ENCODE measurements at places on chromosomes 3 and 15.

DNA sequence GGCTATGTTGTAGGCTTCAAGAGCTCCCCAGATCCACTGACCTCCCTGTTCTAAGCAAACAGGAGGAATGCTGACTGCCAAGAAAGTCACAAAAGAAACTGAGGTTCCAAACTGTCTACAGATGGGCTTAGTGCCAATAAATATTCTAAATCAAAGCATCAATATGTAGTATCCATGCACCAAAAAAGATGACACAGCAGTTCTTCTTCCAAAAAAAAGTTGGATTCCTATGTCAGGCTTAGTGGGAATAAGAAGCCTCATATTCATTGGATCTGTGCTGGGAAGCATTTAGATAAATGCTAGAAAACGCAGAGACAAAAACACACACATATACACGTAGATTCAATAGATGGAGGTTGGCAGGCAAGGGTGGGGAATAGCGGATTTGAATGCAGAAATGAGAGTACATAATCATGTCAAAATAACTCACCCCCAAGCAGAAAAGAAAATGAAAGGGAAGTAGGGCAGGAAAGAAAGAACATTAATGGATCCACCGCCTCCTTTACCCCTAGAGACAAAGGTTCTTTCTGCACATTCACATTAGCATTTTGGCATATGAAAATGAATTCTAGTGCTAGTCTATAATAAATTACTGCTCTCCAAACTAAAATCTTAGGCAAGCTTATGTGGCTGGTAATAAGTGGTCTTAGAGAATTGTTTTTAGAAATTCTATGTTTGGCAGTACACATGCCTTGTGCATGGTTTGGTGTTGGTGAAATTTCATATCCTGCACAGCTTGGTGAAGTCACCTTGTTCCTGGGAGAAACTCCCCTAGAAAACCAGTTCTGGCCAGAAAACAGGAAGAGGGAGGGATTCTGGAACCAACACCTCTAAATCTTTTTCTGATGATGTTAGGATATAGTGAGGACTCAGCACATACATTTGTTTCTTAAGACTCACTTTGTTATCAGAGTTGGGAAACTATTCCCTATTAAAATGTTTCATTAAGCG, 283.4 kb downstream of the LSAMP start:
- no peak for DNase-seq

DNA sequence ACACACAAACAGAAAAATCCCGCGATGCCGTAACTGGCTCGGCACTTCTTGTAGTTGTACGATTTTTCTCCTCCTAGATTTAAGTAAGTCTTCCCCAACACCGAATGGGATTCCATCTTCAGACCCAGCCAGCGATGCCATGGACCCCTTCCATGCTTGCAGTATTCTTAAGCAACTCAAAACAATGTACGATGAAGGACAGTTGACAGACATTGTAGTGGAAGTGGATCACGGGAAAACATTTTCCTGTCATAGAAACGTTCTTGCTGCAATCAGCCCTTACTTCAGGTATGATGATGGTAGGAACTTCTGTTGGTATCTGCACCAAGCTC, 763 bp downstream of the KBTBD8 start:
- no peak for DNase-seq

DNA sequence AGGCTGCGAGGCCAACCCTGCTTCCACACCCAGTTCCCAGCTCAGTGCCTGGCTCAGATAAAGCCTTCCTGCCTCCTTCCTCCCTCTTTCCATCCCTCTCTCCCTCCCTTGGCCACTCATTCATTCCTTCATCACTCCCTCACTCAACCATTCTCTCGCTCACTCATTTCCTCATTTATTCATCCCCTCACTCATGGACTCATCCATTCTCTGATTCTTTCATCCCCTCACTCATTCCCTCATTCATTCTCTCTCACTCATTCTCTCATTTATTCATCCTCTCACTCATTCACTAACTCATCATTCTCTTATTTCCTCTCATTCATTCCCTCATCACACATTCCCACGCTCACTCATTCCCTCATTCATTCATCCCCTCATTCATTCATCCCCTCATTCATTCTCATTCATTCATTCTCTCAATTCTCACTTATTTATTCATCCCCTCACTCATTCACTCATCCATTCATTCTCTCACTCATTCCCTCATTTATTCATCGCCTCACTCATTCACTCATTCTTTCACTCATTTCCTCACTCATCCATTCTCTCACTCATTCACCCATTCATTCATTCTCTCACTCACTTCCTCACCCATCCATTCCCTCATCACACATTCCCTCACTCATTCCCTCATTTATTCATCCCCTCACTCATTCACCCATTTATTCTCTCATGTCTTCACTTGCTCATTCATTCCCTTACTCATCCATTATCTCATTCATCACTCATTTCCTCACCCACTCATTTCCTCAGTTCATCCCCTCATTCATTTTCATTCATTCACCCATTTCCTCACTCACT, 13.2 kb downstream of the ABTB1 start:
- no peak for DNase-seq

GRCh38 chr15:77069521-77070121, 1.3 kb downstream of the TSPAN3 start:
- no peak for DNase-seq

GRCh38 chr15:33021806-33022389, 172.6 kb downstream of the FMN1 start:
- no peak for DNase-seq

- no peak for DNase-seq
Observed at GRCh38 chr3:23258110-23258509, 55.0 kb downstream of the UBE2E2 start.

DNA sequence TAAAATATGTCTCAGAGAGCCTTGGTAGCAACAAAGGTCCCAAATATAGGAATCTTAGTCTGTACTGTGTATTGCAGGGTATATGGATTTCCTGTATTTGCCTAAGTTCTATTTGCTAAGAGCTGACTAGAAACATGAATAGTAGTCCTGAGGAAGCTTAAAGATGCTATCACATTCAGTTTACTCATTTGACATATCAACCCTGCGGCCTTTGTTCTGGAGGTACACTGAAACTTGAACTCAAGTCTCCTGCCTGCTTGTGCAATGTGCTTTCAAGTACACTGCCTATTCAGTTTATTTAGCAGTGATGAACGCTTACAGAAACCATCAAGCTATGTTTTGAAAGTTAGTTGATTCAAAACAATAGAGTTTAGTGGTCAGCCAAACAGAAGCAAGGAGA, 21.1 kb downstream of the IL1RAP start:
- DNase-seq, result no peak

GRCh38 chr3:193816656-193817311, 223.8 kb downstream of the OPA1 start:
- no peak for DNase-seq

DNA sequence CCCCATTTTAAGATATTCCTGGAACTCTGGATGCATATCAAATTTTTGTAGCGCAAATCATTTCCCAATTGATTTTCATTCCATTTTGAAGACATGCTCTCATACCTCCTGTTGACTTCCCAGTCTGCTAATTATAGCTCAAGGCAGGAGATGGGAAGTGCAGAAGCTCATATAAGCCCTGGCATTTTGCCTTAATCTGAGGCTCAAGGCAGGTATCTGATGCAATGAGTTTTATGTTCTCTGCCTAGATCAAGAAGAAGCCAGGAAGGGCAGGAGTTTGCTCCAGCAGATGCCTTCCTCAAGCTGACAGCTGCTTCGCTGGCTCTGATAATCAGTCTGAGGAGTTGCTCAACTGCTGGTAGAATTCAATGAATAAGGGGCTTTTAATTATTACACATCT, 65.6 kb upstream of the NEDD4 start:
- DNase-seq, result no peak

DNA sequence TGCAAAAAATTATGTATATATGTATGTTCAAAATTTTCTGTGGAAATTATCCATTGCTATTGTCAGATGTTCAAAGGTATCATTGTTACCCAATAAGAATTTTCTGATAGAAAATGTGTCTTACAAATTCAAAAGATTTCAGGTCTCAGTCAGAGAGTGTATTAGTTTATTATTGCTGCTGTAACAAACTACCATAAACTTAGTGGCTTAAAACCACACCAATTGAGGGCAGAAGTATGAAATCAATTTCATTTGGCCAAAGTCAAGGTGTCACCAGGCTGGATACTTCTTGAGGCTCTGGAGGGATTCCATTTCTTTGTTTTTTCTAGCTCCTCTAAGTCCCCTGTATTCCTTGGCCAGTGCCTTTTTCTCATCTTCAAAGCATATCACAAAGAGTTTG, 914.4 kb upstream of the ROBO1 start:
- DNase-seq, result no peak

Data from activated CD4-positive, alpha-beta T cell treated with anti-CD3 and anti-CD28 coated beads for 24 hours (primary cell).